GM12878 (cell line): ENCODE measurements at places on chromosomes 6 and 20. TPM values are rescaled to one million over a fixed set of nuclear protein-coding genes. Genes with fewer than 3 reads are reported as not detected.
A peak's percentile ranks its signal among the peaks of the same experiment; 100 is the strongest.

- no peak for DNase-seq
- H3K4me3 ChIP-seq, result no peak overlapping the region
- H3K27ac ChIP-seq, result no peak overlapping the region
- no peaks in the 10 kb centered on the region for H3K36me3 ChIP-seq
- no peaks in the 10 kb centered on the region for H3K27me3 ChIP-seq
Measured at GRCh38 chr6:168302534-168302933, 17.0 kb downstream of the DACT2 start.

DNA sequence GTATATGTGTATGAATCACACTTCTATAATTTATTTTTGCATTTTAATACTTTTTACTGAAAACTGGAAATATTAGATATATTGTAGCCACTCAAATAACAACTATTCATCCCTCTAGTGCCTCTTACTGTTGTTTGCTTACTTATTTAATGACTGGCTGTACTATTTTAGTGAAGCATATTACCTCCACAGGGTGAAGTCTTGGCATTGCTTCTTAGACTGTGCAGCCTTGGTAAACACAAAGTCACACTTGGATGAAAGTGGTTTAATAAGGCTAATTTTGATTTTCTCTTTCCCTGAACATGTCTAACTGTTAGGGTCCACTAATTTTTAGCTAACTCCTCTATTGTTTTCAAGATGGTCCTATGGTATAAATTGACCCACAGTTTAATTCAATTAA, 1043.2 kb upstream of the ADGRB3 start:
- no peak for DNase-seq
- H3K36me3 ChIP-seq, result no peaks in the 10 kb centered on the region
- no peaks in the 10 kb centered on the region for H3K27me3 ChIP-seq
- no peaks in the 10 kb centered on the region for H3K4me1 ChIP-seq
- no peak overlapping the region for H3K4me3 ChIP-seq

- H3K36me3 ChIP-seq, result no peaks in the 10 kb centered on the region
- no peak overlapping the region for H3K27ac ChIP-seq
- no peak overlapping the region for H3K4me3 ChIP-seq
- DNase-seq, result no peak
- no peaks in the 10 kb centered on the region for H3K27me3 ChIP-seq
- no peaks in the 10 kb centered on the region for H3K4me1 ChIP-seq
Measured at GRCh38 chr6:84052204-84052882, 18.8 kb downstream of the MRAP2 start.

GRCh38 chr6:81818901-81819361, 66.5 kb upstream of the TENT5A start:
- DNase-seq, result peak; percentile 25
- no peak overlapping the region for H3K4me3 ChIP-seq
- H3K36me3 ChIP-seq, result no peaks in the 10 kb centered on the region

The WFDC5 gene
- not detected in 2 replicates for total RNA-seq

DNA sequence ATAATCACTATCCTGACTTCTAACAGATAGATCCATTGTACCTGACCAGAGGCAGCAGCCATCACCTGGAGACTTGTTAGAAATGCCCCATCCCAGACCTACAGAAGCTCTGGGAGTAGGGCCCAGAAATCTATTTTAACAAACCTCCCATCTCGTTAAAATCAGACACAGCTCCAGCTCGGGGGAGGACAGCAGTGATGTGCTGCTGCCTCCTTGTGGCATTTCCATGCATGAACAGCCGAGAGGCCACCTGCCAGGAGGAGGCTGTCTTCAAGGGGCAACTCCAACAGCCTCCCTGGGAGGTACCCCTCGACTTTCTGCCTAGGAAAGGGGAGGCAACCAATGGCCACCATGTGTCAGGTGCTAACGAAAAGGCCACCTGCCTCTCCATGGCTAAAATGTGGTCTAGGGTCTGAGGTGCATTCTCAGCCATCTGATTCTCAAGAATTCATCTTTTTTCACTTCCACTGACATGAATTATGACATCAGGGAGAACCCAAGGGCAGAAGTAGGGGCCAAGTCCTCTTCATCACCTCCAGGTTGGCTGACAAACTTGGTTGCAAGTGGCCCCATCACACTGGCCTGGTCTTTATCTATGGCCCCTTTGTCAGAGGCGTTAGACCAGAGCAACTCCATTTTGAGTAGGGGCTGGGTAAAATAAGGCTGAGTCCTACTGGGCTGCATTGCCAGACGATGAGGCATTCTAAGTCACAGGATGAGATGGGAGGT, 12.2 kb upstream of the KCNK15 start:
- no peak overlapping the region for H3K27ac ChIP-seq
- H3K27me3 ChIP-seq, result no peaks in the 10 kb centered on the region
- H3K4me1 ChIP-seq, result peaks cover 7% of the 10 kb centered on the region
- no peak overlapping the region for H3K4me3 ChIP-seq
- no peak for DNase-seq
- H3K36me3 ChIP-seq, result no peaks in the 10 kb centered on the region

The MLIP gene
- total RNA-seq, result not detected in 2 replicates

The FOXQ1 gene
- total RNA-seq, result 0.08 TPM in 1 of 2 replicates, not detected in the other

DNA sequence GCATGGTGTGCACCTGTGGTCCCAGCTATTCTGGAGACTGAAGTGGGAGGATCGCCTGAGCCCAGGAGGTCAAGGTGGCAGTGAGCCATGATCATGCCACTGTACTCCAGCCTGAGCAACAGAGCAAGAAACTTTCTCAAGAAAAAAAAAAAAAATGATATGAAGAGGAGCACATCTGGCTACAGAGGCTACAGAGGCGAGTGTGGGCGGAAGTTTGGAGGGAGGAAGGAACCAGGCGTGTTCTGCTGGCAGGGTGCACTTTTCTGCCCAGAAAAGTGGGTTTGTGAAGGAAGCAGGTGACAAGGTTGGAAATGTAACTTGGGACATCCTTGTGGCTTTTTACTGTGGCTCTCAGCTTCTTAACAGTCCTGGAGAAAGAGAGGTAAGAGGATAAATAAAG, 96.7 kb downstream of the SNX5 start:
- no peak overlapping the region for H3K27ac ChIP-seq
- DNase-seq, result no peak
- no peak overlapping the region for H3K4me3 ChIP-seq
- no peaks in the 10 kb centered on the region for H3K36me3 ChIP-seq
- no peaks in the 10 kb centered on the region for H3K27me3 ChIP-seq

DNA sequence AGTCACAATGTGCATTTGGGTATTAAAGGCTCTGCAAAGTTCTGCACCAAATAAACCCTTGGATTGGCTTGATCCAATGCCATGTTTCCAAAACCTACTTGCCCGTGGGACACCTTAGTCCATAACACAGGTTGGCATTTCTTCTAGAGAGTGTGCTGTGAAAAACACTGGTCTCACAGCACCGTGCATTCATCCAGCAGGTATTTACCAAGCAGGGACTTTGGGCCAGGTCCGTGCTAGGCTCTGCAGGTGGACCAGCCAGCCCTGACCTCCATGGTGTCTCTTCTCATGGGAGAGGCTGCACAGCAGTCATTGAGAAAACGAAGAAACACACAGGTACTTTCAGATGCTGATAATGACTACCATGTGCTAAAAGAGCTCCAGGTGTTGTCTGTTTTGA, 112.6 kb downstream of the CDH26 start:
- no peak overlapping the region for H3K27ac ChIP-seq
- no peaks in the 10 kb centered on the region for H3K4me1 ChIP-seq
- H3K36me3 ChIP-seq, result no peaks in the 10 kb centered on the region
- no peak overlapping the region for H3K4me3 ChIP-seq

The TREM2 gene
- not detected in 2 replicates for total RNA-seq

GRCh38 chr20:50689864-50690649, 1.3 kb downstream of the RIPOR3 start:
- H3K36me3 ChIP-seq, result no peaks in the 10 kb centered on the region
- H3K27me3 ChIP-seq, result peaks cover 3% of the 10 kb centered on the region; the same call in 1 of the 2 replicates
- no peak overlapping the region for H3K4me3 ChIP-seq

- H3K4me3 ChIP-seq, result no peak overlapping the region
- no peaks in the 10 kb centered on the region for H3K4me1 ChIP-seq
- no peak overlapping the region for H3K27ac ChIP-seq
- no peaks in the 10 kb centered on the region for H3K36me3 ChIP-seq
Measured at GRCh38 chr20:55668631-55669030, 336.7 kb downstream of the CBLN4 start.

DNA sequence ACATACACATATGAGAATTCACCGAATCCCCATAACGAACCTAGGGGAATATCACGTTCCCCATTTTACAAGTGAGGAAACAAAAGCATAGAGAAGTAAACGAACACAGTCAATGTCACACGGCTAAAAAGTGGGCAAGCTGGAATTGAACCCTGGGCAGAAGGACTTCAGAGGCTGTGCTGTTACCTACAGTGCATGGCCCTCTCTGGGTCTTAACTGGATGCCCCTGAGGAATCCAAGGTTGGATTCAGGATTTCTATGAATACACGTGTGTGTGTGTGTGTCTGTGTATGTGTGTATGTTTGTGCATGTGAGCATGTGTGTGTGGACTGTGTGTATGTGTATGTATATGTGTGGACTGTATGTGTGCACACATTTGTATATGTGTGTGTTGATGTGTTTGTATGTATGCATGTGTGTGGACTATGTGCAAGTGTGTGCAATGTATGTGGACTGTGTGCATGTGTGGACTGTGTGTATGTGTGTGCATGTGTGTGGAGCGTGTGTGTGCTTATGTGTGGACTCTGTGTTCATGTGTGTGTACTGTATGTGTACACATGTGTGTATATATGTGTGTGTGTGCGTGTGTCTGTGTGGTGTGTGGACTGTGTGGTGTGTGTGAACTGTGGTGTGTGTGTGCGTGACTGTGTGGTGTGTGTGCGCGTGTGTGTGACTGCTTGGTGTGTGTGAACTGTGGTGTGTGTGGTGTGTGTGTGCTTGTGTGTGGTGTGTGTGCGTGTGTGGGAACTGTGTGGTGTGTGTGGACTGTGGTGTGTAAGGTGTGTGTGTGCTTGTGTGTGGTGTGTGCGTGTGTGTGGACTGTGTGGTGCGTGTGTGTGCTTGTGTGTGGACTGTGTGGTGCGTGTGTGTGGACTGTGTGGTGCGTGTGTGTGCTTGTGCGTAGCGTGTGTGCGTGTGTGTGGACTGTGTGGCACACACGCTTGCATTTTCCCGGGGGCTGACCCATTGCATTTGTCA, 49.0 kb downstream of the HNF4A start:
- no peaks in the 10 kb centered on the region for H3K36me3 ChIP-seq
- H3K4me3 ChIP-seq, result no peak overlapping the region
- DNase-seq, result no peak
- H3K27me3 ChIP-seq, result no peaks in the 10 kb centered on the region
- no peak overlapping the region for H3K27ac ChIP-seq

The BTBD9 gene
- 8.6 and 9.6 TPM in 2 replicates for total RNA-seq

GRCh38 chr20:1437235-1437904, 29.3 kb downstream of the NSFL1C start:
- H3K27ac ChIP-seq, result no peak overlapping the region
- H3K36me3 ChIP-seq, result peaks cover 3% of the 10 kb centered on the region
- DNase-seq, result peak; percentile 40
- no peaks in the 10 kb centered on the region for H3K27me3 ChIP-seq

DNA sequence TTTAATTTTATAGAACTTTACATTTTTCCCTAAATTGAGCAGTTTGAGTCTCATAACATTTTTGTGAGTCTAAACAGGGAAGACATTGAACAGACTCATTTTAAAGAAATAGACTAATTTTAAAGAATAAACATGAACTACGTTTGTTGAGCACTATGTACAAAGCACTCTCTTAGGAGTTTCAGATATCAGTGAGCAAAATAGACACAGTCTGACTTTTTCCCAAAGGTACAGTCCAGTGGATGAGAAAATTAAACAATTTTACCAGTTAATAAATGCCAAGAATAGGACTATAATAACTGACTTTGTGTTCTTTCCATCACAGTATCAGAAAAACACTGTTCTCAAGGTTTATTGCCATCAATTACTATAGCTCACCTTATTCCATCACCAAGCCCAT, 18.1 kb downstream of the OPRM1 start:
- no peak overlapping the region for H3K4me3 ChIP-seq
- H3K36me3 ChIP-seq, result no peaks in the 10 kb centered on the region
- H3K27me3 ChIP-seq, result no peaks in the 10 kb centered on the region
- H3K27ac ChIP-seq, result no peak overlapping the region
- no peak for DNase-seq
- H3K4me1 ChIP-seq, result no peaks in the 10 kb centered on the region

- H3K4me1 ChIP-seq, result no peaks in the 10 kb centered on the region
- no peak overlapping the region for H3K4me3 ChIP-seq
- no peak for DNase-seq
- no peaks in the 10 kb centered on the region for H3K36me3 ChIP-seq
- no peaks in the 10 kb centered on the region for H3K27me3 ChIP-seq
Measured at GRCh38 chr6:113009682-113010081, 662.6 kb downstream of the RFPL4B start.

- H3K27ac ChIP-seq, result no peak overlapping the region
- DNase-seq, result no peak
- no peaks in the 10 kb centered on the region for H3K27me3 ChIP-seq
- no peaks in the 10 kb centered on the region for H3K4me1 ChIP-seq
- H3K4me3 ChIP-seq, result no peak overlapping the region
Measured at GRCh38 chr6:80523531-80523997, 417.1 kb downstream of the BCKDHB start.

- no peaks in the 10 kb centered on the region for H3K4me1 ChIP-seq
- no peak overlapping the region for H3K27ac ChIP-seq
- no peak for DNase-seq
- H3K36me3 ChIP-seq, result no peaks in the 10 kb centered on the region
- H3K27me3 ChIP-seq, result no peaks in the 10 kb centered on the region
- H3K4me3 ChIP-seq, result no peak overlapping the region
Measured at GRCh38 chr6:97214671-97215070, 68.3 kb downstream of the MMS22L start.

DNA sequence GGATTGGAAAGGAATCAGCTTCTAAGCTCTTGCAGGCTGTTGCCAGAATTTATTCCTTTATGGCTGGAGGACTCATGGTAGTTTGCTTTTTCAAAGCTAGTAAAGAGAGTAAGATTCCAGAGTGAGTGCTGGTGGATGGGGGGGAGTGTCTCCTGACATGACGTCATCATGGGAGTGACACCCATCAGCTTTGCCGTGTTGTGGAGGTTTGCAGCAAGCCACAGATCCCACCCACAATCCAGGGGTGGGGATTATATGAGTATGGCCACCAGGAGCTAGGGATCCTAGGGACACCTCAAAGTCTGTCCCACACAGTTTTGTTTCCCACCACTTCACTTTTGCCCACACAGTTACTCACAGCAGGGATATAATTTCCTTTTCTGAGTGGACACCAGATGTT, 28.7 kb upstream of the PMEPA1 start:
- H3K27ac ChIP-seq, result no peak overlapping the region
- no peak for DNase-seq
- H3K4me1 ChIP-seq, result peaks cover 20% of the 10 kb centered on the region
- H3K27me3 ChIP-seq, result no peaks in the 10 kb centered on the region; the same call in 1 of the 2 replicates
- H3K4me3 ChIP-seq, result no peak overlapping the region

GRCh38 chr6:47690214-47690613, 8.2 kb upstream of the ADGRF4 start:
- H3K4me1 ChIP-seq, result no peaks in the 10 kb centered on the region
- no peaks in the 10 kb centered on the region for H3K36me3 ChIP-seq
- DNase-seq, result no peak
- no peaks in the 10 kb centered on the region for H3K27me3 ChIP-seq
- H3K27ac ChIP-seq, result no peak overlapping the region
- H3K4me3 ChIP-seq, result no peak overlapping the region
